ENCODE measurements at places on chromosomes 16 and 17. TPM values are rescaled to one million over a fixed set of nuclear protein-coding genes. Genes with fewer than 3 reads are reported as not detected.

Gene KRT39
- not detected for total RNA-seq

Gene TLE7
- total RNA-seq = not detected

DNA sequence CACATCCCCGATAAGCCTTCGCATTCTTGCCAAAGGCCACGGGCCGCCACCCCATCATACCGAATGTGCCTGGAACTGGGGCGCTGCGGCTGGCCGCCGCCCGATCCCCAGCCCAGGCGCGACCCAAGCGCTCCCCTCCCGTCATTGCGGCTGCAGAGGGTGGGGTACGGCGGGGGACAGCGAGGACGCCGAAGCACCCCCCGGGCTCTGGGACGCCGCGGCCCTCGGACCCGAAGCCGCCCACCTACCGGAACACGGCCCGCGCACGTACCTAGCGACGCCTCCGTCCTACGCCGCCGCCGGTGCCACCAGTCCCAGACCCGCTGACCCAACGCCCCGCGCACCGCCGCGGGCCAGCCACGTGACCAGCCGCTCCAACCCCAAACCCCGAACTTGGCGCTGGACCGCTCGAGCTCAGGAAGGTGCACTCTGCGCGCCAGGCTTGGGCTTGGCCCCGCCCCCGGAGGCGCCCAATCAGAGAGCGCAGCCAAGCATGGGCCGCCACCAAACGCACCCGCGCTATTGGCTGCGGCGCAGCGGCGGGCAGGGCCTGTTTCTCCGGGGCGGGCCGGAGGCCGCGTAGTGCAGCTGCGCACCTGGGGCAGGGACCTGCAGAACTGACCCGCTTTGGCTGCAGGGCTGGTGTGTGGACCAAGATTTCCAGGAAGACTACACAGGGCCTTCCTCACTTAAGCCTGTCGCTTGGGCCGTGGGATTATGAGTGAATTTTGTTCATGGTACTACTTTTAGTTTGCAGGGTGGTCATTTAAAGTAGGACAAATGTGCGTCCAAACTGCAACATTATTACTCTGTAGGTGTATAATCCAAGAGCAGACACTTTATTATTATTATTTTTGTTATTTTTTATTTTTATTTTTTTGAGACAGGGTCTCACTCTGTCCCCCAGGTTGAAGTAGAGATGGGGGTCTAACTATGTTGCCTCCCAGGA, at the start of gene SHMT1:
TSS of gene SHMT1 (minus strand) at position 450 of the 949 bp plus-strand sequence. CDS start 7,569 bp downstream, outside the sequence.
- DNase-seq = peak; percentile 96

- DNase-seq = no peak
Observed at GRCh38 chr17:58575511-58575910, 61.1 kb upstream of the MTMR4 start.

- DNase-seq = no peak
Observed at GRCh38 chr17:81961087-81961511, at the start of gene NOTUM. NOTUM (minus strand) TSS chr17:81961187; CDS start chr17:81960909, 278 bp downstream.

- no peak for DNase-seq
Observed at GRCh38 chr17:72387969-72388368, 267.1 kb downstream of the SOX9 start.

Data from cardiac septum (tissue), 1 donor.